GM12878 (cell line): ENCODE measurements at places on chromosomes 6 and 20.

DNA sequence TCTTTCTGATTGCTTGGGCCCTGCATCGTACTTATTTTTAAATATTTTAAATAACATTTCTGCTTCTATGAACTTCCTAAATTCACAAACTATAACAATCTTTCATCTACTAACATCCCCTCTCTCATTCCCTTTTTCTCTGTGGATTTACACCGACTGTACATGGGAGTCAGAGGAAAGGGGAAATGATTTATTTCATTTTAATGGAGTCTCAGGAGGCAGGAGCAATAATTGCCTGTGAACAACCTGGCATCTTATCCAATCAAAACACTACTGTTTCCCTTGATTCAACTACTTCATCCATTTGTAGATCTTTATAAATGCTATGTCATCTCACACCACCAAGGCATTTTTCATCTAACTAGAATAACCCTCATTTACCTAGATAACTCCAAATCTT, 89.6 kb downstream of the FHL5 start:
- no peaks in the 10 kb centered on the region for H3K36me3 ChIP-seq
- no peak overlapping the region for H3K27ac ChIP-seq
- no peak overlapping the region for H3K4me3 ChIP-seq
- H3K27me3 ChIP-seq = no peaks in the 10 kb centered on the region

- no peaks in the 10 kb centered on the region for H3K36me3 ChIP-seq
- H3K27me3 ChIP-seq = no peaks in the 10 kb centered on the region
- no peaks in the 10 kb centered on the region for H3K4me1 ChIP-seq
Measured at GRCh38 chr20:40168981-40169620, 519.9 kb downstream of the MAFB start.

GRCh38 chr20:6164421-6165341, 41.9 kb upstream of the FERMT1 start:
- no peak overlapping the region for H3K27ac ChIP-seq
- no peaks in the 10 kb centered on the region; the same call in 1 of the 2 replicates for H3K27me3 ChIP-seq
- H3K36me3 ChIP-seq = no peaks in the 10 kb centered on the region
- H3K4me3 ChIP-seq = no peak overlapping the region

DNA sequence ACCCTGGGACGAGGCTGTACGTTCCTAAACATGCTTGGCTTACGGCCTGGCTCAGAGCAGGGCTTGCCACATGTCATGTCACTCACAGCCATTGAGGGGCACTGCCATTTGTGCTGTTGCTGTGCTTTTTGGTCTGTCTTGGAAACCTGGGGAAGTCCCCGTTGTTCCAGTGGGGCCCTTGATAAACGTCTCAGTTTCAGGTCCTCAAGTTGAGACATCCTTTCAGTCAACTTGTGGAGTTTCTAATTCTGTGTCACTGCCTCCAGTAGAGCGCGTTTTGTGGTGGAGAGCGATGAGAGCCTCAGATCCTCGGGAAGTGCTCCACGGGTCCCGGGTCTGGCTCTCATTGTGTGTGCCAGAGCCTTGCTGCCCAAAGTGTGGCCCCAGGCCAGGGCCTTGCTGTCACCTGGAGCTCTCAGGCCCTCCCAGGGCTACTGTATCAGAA, 43.0 kb upstream of the CCR6 start:
- H3K27me3 ChIP-seq = no peaks in the 10 kb centered on the region
- H3K27ac ChIP-seq = peak overlapping the region; percentile 79
- no peak overlapping the region for H3K4me3 ChIP-seq
- no peaks in the 10 kb centered on the region for H3K36me3 ChIP-seq
- H3K4me1 ChIP-seq = peaks cover 31% of the 10 kb centered on the region
- peak; percentile 93 for DNase-seq

GRCh38 chr20:38066969-38067716, 33.6 kb downstream of the RPRD1B start:
- H3K36me3 ChIP-seq = peaks cover 24% of the 10 kb centered on the region
- DNase-seq = no peak
- H3K4me3 ChIP-seq = no peak overlapping the region
- H3K4me1 ChIP-seq = peaks cover 6% of the 10 kb centered on the region; the same call in 1 of the 2 replicates
- no peak overlapping the region for H3K27ac ChIP-seq
- no peaks in the 10 kb centered on the region for H3K27me3 ChIP-seq

GRCh38 chr20:1803061-1803931, 91.9 kb upstream of the SIRPA start:
- H3K4me1 ChIP-seq = peaks cover 13% of the 10 kb centered on the region
- no peaks in the 10 kb centered on the region for H3K36me3 ChIP-seq
- DNase-seq = no peak
- H3K4me3 ChIP-seq = peak overlapping the region; percentile 62

- H3K4me1 ChIP-seq = peaks cover 11% of the 10 kb centered on the region
- H3K27ac ChIP-seq = peak overlapping the region; percentile 95
- H3K36me3 ChIP-seq = no peaks in the 10 kb centered on the region
- DNase-seq = peak; percentile 34
Measured at GRCh38 chr6:63352069-63352543, 32.3 kb upstream of the LGSN start.

- no peak overlapping the region for H3K4me3 ChIP-seq
- no peak overlapping the region for H3K27ac ChIP-seq
- no peak for DNase-seq
- H3K4me1 ChIP-seq = no peaks in the 10 kb centered on the region
Measured at GRCh38 chr6:140567466-140567865, 1193.0 kb upstream of the CITED2 start.

DNA sequence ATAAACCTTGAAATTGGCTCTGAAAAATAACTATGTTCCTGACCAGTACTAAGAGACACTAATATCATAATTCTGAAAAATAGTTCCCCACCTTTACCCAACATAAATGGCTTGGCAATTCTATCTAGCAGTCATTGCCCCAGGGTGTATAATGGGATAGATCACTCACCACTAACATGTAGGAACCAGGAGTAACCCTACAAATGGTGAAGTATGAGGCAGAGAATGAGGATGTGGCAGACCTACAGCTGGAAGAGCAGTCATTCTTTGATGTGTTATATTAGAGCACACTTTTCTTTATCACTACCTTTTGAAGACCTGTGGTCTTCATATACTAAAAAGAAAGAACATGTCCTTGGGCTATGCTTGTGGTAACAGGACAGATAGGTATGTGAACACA, 136.5 kb upstream of the SYNDIG1 start:
- no peak overlapping the region for H3K4me3 ChIP-seq
- DNase-seq = no peak
- no peak overlapping the region for H3K27ac ChIP-seq
- no peaks in the 10 kb centered on the region for H3K27me3 ChIP-seq
- no peaks in the 10 kb centered on the region for H3K36me3 ChIP-seq

DNA sequence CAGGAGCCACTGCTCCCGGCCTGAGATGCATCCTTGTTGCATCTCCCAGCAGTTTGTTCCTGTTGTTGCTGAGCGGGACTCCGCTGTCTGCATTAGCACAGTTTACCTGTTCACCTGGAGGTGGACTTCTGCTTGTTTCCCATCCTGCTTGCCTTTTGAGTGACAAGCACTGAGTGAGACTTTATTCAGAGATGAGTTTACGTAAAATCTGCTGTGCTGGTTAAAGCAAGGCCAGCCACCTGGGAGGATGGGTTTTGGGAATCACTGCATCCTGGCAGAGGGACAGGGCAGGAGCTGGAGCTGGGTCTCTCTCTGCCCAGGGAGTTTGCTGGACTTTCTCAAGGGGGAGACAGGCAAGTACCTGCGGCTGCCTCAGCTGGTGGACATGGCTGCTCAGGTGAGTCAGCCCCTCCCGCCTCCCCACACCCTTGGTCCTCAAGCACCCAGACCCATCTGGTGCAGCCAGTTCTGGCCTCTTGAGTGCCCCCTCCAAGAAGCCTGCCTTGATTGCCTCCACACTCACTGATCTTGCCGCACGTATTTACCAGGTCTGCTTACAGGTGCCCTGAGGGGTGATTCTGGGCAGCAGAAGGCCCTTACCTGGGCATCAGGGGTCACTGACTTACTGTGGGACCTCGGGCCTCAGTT, 55.5 kb downstream of the SRC start:
- peaks cover 59% of the 10 kb centered on the region for H3K36me3 ChIP-seq
- H3K27ac ChIP-seq = no peak overlapping the region
- DNase-seq = no peak
- no peaks in the 10 kb centered on the region for H3K27me3 ChIP-seq
- peaks cover 6% of the 10 kb centered on the region for H3K4me1 ChIP-seq
